Mesothelial cell of epicardium (in vitro differentiated cells): ENCODE measurements at places on chromosomes 1 and 21. TPM values are rescaled to one million over a fixed set of nuclear protein-coding genes. Genes with fewer than 3 reads are reported as not detected.

Gene CYYR1
- 19.3 to 20.8 TPM (median 20.2 TPM) in 3 replicates for total RNA-seq

Gene LRRIQ3
- 0.29 to 0.51 TPM (median 0.47 TPM) in 3 replicates for total RNA-seq

Gene PRKAA2
- 5.3 to 5.7 TPM (median 5.6 TPM) in 3 replicates for total RNA-seq

Gene INSRR
- total RNA-seq: 0.45 to 0.66 TPM (median 0.51 TPM) in 3 replicates

Gene TRIM17
- total RNA-seq: 28.2 to 30.6 TPM (median 28.8 TPM) in 3 replicates

Gene CHIT1
- 0.13 to 0.18 TPM in 2 of 3 replicates, not detected in the other for total RNA-seq

- no peak for DNase-seq
Measured at GRCh38 chr1:170537798-170538503, 6.0 kb downstream of the GORAB start.

- peak; percentile 81 for DNase-seq
Measured at GRCh38 chr1:234612352-234613127, 2.6 kb upstream of the IRF2BP2 start.

GRCh38 chr1:32650248-32650751 is at the start of gene ZBTB8OS:
ZBTB8OS (minus strand) TSS chr1:32650550; CDS start chr1:32650529, 21 bp downstream.
- peak; percentile 68 for DNase-seq

- DNase-seq: peak; percentile 69
Measured at GRCh38 chr21:39444421-39445180, 977 bp downstream of the LCA5L start.

- DNase-seq: no peak
Measured at GRCh38 chr1:25451908-25452307, 21.2 kb downstream of the MACO1 start.
